Lung (tissue), 17 donors: ENCODE measurements at places on chromosomes 2 and 18.

DNA sequence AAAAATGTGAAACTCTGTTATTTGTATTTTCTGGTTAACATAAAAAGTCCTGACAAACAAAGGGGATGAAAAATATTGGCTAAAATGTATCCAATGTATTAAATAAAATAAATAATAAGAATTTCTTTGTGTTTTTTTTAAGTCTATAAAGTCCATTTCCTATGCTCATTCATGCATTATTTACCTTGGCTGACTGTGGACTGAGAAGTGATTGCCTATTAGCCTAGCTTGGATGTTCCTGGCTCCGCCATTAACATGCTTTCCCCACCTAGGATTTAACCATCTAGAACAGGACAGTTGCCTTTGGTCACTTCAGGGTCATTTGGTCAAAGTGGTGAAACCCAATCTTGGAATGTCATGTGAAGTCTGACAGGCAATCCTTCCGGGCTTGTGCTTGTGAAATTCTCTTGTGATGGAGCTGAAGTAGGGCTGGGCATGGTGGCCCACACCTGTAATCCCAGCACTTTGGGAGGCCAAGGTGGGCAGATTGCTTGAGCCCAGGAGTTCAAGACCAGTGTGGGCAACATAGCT, 60.4 kb upstream of the TANC1 start:
- no peak for DNase-seq

DNA sequence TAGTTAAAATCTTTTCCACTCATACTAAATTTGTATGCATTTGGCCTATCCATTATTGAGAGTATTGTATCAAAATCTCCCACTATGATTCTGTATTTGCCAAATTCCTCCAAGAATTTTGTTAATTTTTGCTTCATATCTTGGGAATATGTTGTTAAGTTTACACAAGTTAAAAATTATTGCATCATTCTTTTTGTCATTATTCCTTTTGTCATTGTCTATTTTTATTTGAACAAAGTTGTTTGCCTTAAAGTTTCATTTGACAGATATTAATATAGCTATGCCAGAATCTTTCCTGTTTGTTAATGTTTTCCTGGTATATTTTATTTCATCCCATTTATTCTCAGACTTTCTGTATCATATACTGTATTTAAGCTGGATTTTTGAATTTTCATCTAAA, 41.3 kb downstream of the LOXHD1 start:
- DNase-seq, result no peak

DNA sequence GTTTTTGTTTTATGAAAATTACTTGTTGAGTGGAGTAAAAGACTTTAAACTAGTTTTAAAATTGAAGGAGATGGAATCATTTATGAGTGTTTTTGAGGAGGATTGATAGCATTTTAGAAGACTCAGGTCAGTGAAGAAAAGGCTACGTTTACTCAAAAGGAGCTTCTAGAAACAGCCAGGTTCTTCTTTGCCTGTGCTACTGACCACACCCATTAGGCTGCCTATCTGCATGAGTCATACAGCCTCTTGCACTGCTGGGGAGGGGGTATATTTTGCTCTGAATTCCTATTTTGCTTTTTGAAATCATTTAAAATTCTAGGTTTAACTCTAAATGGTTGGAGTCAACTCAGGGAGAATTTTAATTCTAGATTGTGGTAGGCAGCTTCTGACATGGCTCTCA, 22.3 kb downstream of the EFEMP1 start:
- DNase-seq, result no peak

DNA sequence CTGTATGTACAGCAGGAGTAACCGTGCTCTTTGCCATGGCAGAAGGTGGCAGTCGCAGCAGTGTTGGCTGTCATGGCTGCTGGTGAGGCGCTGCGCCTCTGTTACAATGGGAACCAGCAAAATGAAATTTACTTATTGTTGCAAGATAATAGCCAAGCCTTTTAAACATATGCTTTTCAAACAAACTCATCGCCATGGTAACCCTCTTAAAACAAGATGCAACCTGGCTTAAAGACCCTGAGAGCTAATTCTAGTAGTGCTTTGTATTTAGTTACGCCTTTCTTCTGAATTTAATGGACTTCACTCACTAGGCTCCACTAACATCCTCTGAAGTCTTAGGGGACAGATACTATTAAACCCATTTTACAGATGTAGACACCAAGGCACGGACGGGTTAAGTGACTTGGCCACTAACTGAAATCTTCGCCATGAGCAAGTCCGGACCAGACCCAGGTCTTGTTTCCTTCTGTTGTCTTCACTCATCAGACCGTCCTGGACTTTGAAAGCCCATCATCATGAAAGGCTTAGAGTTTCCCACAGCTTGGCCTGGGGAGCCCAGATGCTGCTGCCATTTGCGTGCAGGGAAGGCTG, 111.6 kb upstream of the ODC1 start:
- DNase-seq, result no peak

DNA sequence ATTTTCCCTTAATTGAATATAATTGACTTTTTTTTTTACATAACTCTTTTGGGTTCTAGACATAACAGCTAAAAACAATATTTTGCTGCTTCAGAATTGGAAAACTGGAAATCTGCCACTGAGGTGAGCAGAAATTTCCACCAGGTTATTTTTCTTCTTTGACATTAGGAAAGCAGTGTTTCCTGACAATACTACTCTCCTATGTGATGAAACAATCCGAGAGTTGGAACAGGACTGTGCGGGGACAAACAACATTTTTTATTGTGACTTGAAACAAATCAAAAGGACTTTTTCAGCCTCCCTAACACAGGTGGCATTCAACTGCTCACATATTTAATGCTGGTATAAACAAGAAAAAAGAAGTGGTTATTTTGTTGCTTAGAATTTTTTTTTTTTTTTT, 237.2 kb downstream of the RNF152 start:
- peak; percentile 19 for DNase-seq

DNA sequence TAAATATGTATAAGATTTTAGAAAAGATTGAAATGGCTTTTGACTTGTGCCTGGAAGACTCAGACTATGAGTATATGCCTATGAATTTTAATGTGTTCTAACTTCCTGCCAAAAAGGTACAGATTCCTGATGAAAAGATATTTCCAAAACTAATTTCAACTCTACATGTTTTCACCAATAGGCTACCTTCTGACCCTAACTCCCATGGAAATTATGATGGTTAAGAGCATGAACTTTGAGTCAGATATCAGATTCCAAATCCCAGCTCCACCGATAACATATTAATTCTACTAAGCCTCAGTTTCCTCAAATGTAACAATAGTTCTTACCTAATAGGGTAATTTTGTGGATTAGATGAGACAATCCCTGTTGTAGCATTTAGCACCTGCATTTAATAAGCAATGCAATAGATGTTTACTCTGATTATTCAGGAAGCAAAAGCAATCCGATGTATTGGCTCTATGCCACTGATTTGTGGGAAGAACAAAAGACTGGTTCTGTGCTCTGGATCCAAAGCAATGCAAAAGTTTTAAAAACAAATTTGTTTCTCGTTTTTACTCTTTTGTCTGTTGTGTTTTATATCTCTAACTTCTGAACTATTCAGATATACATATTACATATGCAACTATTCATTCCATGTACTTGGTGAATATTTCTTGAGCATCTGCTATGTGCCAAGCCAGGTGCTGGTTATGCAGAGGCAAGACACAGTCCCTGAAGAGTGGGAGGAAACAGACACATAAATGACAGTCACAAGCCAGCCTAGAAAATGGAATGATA, 115.4 kb downstream of the GATA6 start:
- no peak for DNase-seq

DNA sequence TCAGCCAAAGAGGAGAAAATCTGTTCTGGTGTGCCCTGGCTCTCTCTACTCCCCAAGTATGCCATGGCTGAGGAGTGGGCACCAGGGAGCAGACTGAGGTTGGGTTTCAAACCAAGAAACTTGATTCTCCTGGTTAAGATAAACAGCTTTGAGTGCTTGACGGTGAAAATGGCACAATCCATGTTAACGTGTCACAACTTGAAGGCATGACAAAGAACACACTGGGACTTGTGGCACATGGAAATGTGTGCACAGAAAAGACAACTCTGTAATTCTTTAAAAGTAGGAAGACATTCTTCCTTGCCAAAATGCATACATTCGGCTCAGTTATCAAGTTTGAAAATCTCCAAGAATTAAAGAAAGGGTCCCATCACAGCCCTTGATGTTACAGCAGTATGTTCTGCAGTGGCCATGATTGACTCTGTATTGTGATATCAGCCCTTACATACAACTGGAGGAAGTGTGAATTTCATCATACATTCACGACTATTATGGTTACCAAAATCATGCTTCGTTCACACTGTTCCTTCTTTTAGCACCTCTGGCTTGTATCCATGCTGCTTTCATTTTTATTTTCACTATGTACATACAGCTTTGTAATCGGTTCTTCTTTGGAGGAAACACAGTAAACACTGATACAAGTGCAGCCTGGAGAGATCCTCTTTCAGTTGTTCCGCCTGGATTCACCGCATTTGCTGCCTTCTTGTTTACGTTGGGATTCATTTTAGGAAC, 15.6 kb upstream of the ACTG2 start:
- peak; percentile 7 for DNase-seq

DNA sequence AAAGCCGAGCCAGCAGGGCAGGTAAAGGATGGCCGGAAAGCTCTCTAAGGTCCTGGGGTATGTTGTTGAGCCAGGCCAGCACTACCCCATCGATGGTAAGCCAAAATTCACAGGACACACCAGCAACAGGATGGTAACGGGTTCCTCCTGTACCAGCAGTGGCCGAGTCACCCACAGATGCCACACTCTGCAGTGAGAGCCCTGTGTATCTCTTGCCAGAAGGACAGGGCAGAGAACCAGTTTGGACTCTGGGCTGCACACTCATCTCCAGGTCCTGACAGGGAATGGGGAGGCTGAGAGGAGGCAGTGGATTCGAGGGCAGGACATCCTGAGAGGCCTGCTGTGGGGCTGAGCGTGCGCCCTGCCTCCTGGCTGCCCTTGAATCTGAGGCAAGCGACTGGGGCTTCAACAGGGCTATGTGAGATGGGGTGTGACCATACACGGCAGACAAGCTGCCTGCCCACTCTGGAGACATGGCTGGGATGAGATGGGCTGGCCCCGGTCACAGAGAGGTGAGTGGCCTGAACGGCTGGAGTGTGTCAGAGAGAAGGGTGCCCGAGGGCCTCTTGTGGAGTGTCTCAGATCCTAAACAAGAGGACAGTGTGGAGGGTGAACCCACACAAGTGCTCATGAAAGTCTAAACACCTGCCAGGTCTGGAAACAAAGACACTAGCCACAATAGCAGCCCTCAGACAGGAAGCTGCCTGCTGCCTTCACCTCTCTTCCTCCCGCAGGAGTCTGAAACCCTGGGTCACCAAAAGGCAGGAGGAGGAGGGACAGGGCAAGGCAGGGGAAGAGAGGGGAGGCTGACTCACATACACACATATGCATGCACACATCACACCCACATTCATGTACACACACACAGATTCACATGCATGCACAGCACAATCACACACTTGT, 182.3 kb downstream of the LOXHD1 start:
- no peak for DNase-seq

DNA sequence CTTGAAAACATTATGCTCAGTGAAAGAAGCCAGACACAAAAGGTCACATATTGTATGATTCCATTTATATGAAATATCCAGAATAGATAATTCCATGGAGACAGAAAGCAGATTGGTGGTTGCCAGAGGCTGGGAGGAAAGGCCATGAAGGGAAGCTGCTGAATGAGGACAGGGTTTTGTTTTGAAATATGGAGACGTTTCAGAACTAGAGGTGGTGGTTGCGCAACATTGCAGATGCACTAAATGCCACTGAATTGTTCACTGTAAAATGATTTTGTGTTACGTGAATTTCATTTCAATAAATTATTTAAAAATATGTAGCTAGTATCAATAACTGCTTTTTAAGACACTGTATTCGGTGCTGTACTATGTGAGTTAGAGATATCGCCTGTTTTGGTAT, 101.7 kb upstream of the ZNF236 start:
- no peak for DNase-seq

DNA sequence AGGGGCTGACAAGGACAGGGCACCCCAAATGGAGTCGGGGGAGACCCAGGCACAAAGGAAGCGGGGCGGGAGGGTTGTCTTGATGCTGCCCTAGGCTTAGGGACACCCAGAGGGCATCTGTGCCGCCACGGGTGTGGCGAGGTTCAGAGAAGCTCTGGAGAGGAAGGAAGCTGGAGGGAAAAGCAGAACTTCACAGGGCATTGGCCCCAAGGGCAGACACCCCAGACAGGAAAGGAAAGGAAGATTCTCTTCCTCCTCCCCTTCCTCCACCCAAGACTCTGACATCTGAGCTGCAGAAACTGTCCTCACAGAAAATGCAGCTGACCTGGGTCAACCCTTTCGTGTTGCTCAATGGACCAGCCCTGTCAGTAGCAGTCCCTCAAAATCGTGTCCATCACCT, 25.6 kb downstream of the DNMT3A start:
- DNase-seq, result no peak

GRCh38 chr18:79355433-79356335, 40.0 kb upstream of the NFATC1 start:
- DNase-seq, result peak; percentile 14

DNA sequence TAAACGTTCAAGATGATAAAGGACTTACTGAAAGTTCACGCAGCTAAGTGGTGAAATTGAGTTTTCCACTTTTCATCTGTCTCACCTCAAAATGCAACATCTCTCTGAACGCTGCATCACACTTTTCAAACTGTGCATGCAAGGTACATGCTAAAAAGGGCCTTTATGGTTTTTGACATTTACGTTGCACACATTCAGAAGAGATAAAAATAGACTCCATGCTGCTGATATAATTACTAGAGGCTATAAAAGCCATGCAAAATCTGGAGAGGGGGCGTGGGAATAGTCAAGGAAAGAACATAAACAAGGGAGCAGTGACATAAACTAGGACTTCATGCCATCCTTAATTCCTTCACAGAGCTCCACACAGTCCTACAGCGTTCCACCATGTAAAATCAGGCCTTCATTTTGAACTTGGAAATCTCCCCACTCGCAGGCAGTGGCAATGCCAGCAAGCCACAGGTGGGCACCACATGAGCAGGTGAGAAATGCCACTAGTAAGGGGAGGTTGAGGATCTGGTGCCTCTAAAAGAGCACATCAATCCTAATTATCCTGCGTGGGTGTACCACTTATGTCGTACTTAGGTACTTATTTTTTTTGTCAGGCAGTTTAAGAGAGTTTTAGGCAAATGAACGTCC, 71.4 kb downstream of the ZEB2 start:
- no peak for DNase-seq

GRCh38 chr2:240919161-240919781, 13.1 kb downstream of the CROCC2 start:
- no peak for DNase-seq

DNA sequence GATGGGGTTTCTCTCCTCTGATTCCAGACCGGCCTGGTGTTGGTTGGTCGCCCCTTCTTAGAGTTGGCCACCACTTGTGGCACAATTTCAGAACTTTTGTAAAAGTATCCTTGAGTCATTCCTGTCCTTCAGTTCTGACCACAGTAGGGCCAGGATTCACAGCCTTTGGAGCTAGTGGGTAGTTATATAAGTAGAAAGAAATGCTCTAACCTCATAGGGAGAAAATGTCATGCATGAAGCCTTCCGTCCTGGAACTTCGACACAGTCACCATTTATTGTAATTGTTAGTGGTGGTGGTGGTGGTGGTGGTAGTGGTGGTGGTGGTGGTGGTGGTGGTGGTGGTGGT, 65.4 kb downstream of the EPAS1 start:
- no peak for DNase-seq

- DNase-seq, result peak; percentile 68
These were observed 506 bp downstream of the BMPR2 start for GRCh38 chr2:202376460-202377206.
